ENCODE measurements at places on chromosomes 1 and 21.

DNA sequence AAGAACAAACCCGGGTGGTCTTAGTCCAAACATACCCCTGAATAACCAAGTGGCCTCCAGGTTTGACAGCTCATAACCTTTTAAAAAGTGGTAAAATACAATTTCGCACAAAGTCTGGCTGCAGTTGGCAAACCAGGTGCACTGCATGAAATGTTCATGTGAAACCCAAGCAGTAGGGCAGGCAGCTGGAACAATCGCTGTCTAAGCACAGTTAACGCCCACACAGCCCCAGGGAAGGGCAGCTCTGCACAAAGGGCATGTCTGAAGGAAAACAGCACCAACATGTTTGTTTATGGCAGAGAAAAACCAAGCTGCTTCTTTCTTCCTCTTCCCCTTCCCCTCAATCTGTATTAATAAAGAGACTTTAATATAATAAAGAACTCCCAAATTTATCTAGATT, 49.5 kb downstream of the KIAA1614 start:
- no peak for DNase-seq

- no peak for DNase-seq
Observed at GRCh38 chr21:36976228-36976861, 9.9 kb upstream of the HLCS start.

- no peak for DNase-seq
Observed at GRCh38 chr1:224851848-224852261, 77.6 kb upstream of the DNAH14 start.

GRCh38 chr1:173529106-173529505, 52.0 kb downstream of the PRDX6 start:
- no peak for DNase-seq

- DNase-seq, result no peak
Observed at GRCh38 chr1:170520601-170521000, 11.4 kb upstream of the GORAB start.

GRCh38 chr1:54163573-54163972, 10.8 kb upstream of the CDCP2 start:
- DNase-seq, result no peak

- no peak for DNase-seq
Observed at GRCh38 chr1:107262467-107263286, 121.8 kb downstream of the NTNG1 start.

DNA sequence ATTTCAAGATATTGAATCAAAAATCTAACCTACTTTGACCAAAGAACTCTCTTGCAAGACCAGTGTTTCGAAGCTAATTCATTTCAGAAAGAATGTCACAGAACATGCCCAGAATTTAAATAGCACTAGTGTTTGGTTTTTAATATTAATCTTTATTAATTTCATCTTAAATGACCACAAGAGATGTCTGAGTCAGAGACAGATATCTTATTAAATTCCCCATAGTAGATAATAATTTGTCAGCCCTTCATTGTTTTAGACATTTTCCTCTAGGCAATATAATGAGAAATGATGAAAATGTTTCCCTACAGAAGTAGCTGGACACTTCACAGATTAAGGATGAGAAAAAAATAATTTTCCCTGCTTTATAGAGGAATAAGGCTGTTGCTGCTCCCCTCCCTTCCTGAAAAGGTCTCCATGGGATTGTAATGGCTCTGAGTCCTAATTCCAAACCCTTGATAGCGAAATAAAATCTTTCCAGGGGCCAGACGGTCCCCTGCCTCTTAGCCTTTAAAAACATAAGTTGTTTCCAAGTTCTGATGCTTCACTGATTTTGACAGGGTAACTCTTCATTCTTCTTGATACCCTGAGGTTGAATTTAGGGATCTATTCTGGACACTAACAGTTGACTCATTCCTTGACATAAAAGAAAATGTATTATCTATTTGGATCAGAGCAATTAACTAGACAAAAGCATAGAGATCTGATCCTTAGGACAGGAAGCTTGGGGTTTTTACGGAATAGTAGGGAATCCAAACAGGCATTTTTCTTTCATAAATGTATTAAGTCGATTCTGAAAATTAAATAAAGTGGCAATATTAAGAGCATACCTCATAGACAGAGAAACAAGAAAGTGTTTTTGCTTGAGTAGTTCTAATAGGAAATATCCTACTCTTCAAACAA, 820.8 kb downstream of the BRINP3 start:
- DNase-seq, result no peak

- no peak for DNase-seq
Observed at GRCh38 chr1:224106568-224107281, 7.2 kb upstream of the FBXO28 start.

Measured in brain pericyte (primary cell).